ENCODE measurements at places on chromosomes 2 and 18. TPM values are rescaled to one million over a fixed set of nuclear protein-coding genes. Genes with fewer than 3 reads are reported as not detected.

DNA sequence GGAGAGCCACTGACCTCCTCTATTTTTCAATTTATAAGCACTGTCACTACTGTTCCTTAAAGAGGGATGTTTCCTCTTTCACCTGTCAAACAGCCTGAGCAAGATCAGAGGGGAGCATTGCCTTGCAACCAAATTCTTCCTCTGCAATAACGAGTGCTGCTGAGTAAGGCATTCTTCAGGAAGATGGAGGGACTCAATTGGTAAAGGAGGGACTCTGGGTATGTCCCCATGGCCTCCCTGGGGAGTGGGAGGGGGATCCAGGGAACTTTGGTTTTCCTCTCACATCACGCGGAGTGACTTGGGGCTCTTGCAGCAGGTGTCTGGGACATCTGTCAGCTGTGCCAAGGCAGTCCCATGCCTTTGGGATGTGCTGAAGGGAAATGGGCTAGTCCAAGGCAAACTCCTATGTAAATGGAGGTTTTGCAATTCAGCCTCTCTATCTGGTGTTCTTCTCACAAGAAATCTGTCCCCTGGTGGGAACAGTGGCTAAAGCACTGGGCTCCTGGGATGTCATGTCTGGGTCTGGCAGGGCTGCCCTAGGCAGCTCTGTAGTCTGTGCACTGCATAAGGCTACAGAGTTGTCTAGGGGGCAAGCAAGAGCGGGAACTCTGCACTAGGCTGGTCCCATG is 14.4 kb upstream of the HES6 start:
- no peak for DNase-seq

GRCh38 chr2:145530653-145531052 is 1010.7 kb upstream of the ZEB2 start:
- DNase-seq = no peak

- no peak for DNase-seq
Measured at GRCh38 chr2:120881981-120882788, 146.5 kb downstream of the GLI2 start.

DNA sequence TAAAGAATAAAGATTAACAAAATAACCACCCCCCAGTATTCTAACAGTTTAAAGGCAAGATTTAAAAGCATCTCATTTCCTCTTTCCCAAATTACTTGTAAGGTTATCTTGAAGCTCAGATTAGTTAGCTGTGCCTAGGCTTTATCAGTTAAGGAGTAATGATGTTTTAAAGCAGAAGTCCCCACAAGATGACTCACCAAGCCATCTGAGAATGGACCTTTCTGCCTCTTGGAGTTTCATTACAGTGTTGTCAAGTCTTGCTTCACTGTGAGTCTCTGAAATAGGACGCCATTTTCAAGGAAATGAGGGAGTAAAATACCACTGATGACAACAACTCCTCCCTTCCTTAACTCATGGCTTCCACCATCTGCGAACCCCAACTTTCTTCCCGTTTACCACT is 35.9 kb downstream of the ZNF385B start:
- DNase-seq = no peak

- DNase-seq = no peak
Measured at GRCh38 chr2:122063716-122064115, 308.3 kb downstream of the TSN start.

GRCh38 chr18:68298330-68298729 is 416.6 kb downstream of the TMX3 start:
- DNase-seq = no peak

DNA sequence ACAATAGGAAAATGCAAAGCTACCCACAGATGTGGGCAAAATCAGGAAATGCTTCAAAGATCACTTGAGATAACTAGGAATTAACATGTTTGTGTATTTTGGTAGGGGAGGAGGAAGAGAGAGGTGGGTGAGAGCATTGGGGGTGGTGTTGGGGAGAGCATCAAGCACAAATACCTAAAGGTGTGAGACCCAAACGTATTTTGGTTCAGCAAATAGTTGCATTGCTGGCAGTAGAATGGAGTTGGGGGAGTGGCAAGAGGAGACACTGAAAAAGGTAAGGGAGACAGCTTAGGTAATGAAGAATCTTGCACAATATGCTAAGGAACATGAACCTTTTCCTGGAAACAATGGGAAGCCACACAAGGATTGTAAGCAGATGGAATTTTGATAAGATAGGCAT is 1.5 kb upstream of the PELI1 start:
- no peak for DNase-seq

DNA sequence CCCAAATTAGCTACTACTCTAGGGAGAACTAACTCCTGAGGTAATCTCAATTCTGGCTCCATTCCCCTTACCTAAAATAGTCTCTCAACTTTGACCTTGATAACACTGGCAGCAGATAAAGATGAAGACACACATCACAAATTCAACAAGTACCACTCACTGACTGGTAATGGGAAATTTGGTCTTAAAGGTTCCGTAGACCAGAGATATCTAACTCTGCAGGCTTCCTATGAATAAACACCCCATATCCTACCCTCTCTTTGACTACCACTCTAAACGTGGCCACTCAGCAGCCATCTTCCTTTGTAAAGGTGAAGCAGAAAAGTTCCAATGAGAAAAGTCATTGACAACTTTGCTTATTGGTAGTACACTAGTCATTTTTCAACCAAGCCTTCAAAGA is 38.6 kb upstream of the GALNT5 start:
- DNase-seq = no peak

DNA sequence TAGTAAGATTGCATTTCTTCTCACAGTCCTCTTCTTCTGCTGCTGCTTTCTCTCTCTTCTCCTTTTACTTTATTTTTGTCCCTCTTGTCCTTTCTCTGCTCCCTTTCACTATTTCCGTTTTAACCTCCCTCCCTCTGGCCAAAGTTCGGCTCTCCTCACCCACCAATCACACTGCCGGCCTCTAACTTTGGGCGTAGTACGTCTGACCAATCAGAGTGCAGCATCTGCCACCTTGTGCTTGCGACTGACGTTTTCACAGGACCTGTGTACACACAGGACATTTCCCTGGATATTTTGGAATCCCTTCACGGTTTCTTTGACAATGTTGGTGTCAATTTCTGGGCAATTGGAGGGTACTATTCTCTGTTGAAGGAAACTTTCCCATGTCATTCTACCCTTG is 22.6 kb upstream of the ICOS start:
- DNase-seq = no peak

DNA sequence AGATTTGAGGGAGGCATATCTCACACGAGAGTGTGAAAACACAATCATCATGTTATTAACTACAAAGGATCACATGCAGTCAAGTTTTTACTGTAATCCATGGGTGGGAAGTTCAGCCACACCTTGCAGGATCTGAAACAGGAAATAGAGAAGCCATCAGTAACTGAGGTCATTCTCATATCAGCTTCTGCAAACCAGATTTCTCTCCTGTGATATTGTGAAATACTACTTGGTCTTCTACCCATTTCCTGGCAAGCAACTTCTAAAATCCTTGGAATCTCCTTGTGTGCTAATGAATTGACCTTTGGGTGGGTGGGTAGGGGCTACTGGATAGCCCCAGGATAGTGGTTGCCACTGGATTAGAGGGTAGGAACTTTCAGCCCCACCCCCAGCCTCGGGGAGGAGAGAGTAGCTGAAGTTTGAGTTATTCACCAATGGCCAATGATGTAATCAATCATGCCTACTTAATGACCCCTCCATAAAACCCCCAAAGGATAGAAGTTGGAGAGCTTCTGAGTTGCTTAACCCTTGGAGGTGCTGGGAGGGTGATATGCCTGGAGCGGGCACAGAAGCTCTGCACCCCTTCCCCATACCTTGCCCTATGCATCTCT is 25.6 kb upstream of the TGIF1 start:
- no peak for DNase-seq

GRCh38 chr2:5287558-5288334 is 404.4 kb upstream of the SOX11 start:
- DNase-seq = no peak

The SERPINB12 gene
- total RNA-seq = not detected

The FAM210A gene
- total RNA-seq = 21.0 TPM

The BMP10 gene
- not detected for total RNA-seq

The AP1S3 gene
- 66.3 TPM for total RNA-seq

The ALPG gene
- total RNA-seq = 65.3 TPM

The RTP5 gene
- total RNA-seq = not detected

The CRACDL gene
- total RNA-seq = 2.4 TPM

The DSEL gene
- 6.8 TPM for total RNA-seq

The UGT1A10 gene
- not detected for total RNA-seq

Data from Panc1 (cell line).